ENCODE measurements at places on chromosomes 2 and 18.

- DNase-seq, result peak; percentile 60
Measured at GRCh38 chr2:136327162-136327852, 209.4 kb upstream of the CXCR4 start.

- no peak for DNase-seq
Measured at GRCh38 chr18:49335677-49336076, 124.8 kb downstream of the DYM start.

GRCh38 chr2:218895759-218896500, 15.3 kb downstream of the WNT10A start:
- DNase-seq, result no peak

DNA sequence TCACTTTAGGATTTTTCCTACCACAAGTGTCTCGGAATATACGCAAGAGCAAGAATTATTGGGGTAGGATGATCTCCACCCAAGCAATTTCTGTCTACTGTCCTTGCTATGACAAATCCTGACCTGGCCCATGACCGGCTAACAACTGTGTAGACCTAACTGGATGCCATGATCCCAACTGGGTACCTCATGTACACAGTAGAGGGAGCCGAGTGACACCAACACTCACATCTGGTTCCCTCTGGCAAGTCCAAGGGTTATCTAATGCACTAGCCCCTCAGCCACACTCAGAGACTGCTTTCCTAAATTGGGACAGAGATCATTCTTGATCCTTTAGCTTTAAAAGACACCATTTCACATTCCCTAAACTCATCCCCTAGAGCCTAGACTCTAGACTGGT, 60.7 kb upstream of the ZNF532 start:
- DNase-seq, result no peak

- DNase-seq, result no peak
Measured at GRCh38 chr18:45156946-45157345, 458.3 kb upstream of the SLC14A2 start.
